ENCODE measurements at places on chromosomes 2 and 18.

- no peak for DNase-seq
Measured at GRCh38 chr2:174590928-174591648, 6.5 kb downstream of the WIPF1 start.

DNA sequence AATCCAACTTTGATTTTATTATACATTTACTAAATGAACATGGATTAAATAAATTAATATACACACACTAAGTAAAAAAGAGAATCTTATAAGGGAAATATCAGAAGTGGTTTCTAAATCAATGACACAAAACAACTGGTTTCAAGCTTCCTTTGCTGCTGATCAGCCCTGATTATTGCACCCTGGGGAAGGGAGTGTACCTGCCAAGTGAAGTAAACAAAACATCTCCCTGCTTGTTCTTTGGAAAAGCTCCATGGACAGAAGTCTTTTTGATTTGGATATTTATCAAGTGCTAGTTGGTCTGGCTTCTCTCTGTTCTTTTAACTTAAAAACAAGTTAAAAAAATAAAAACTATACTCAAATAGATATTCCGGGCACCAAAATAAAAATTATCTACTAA is 190.1 kb downstream of the PDE11A start:
- DNase-seq, result no peak

GRCh38 chr2:43050866-43051265 is 175.5 kb downstream of the ZFP36L2 start:
- DNase-seq, result no peak

- DNase-seq, result no peak
Measured at GRCh38 chr2:62473246-62473827, 32.7 kb downstream of the TMEM17 start.

- DNase-seq, result no peak
Measured at GRCh38 chr2:101551336-101551888, 76.5 kb upstream of the RFX8 start.

DNA sequence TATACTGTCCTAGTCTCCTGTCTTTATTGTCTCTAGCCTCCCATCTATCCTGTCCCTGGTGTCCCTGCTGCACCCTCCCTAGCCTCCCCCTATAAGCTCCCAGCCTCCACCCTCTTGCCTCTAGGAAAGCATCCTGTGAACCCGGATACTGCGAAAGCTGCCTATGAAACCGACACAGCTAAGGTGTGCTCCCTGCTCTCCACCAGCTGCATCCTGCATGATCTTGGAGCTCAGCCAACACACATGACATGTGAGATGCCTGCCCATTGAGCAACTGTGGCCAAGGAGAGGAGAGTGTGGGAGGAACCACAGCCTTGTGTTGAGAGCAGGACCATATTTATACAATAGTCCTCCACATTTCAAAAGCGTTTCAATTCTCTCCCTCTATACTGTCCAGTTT is 187.1 kb downstream of the ZBTB7C start:
- DNase-seq, result no peak

Measured in naive B cell (primary cell).